ENCODE measurements at places on chromosomes 5 and 9.
A peak's percentile ranks its signal among the peaks of the same experiment; 100 is the strongest.

- DNase-seq, result peak; percentile 11
Observed at GRCh38 chr9:79524266-79524665, 47.5 kb upstream of the TLE4 start.

DNA sequence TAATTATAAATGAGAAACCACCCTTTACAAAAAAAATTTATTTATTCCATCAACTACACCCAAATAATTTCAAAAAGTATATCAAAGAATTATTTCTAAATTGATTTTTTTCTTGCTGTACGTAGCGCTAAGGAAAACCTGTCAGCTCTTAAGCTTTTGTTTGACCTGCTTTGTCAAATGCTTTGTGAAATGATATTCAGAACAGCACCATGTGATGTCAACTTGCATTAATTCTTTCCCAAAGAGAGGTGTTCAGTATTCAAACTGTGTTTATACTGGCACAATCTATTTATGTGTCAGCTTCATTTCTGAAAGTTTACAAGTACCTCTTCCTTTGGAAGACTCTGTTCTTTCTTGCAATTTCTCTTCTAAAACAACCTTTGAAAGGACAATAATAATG lies 12.0 kb upstream of the ARSB start:
- DNase-seq, result no peak

DNA sequence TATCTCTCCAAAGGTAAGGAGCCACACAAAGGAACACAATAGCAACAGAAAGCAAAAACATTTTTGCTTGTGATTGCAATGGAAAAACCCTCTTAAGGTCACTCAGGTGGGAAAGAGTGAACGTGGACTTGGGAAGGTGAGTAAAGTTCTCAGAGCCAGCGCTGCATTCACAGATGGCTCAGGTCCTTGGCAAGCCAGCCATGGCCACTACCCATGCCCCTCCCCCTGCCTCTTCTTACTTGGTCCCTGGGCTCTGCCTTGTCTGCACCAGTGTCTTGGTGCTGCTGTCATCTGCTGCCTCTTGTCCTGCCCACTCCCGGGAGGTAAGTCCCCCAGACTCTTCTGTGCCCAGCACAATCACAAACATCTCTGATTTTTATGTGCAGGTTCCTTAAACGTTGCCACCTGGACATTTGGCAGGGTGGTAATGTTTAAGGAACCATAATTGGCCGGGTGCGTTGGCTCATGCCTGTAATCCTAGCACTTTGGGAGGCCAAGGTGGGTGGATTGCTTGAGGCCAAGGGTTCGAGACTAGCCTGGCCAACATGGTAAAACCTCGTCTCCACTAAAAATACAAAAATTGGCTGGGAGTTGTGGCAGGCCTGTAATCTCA lies 74.6 kb downstream of the FEM1C start:
- no peak for DNase-seq

- DNase-seq, result no peak
Observed at GRCh38 chr9:113705928-113706519, 170.1 kb upstream of the ZNF618 start.

DNA sequence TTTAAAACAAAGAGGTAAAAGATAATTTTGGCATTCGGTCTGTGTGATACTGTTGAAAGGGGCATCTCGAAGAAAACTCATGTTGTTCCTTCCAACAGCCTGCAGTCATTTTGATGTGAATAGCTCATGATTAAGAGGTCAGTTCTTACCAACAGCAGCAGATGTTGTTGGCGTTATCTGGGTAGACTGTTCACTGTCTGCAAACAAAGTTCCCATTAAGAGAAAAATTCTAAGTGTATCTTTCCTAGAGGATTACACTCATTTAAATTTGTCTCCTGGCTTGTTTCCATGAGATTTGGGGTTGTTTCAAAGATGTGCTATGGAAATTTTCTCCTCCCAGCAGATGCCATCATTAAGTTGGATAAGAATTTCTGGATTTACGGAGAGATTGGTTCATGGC lies 138.2 kb upstream of the RORB start:
- no peak for DNase-seq

DNA sequence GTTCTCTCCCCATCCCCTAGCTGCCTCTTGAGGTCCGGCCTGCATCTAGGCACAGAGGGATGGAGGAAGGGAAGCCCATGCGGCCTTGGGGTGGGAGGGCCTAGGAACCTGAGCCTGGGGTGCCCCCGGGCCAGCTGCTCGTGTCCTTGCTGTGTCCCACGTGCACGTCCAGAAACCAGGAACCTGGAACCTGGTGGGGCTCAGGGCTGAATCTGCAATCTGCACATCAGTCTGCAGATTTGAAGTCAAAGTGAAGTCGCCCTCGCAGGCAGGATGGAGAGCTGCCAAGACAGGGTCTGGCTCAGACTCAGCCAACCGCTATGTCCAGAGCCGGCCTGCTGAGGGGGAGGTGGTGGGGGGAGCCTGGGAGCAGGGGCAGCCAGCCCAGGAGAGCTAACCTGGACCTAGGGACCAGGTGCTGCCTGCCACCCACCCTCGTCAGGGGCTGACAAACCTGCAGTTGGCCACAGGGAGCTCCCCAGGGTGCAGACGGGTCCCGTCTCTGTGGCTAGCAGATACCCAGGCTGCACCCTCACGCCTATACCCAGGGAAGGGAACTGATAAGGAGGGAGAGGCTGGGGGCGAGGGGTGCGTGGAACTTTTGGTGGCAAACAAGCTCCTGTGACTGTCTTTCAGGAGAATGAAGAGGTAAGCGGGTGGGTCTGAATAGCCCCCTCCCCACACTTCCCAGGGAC lies 103.5 kb upstream of the SIMC1 start:
- DNase-seq, result no peak

GRCh38 chr9:127714951-127715469 lies 453 bp downstream of the PTRH1 start:
- no peak for DNase-seq

GRCh38 chr9:122406070-122406890 lies 35.5 kb downstream of the PTGS1 start:
- DNase-seq, result no peak
